Stimulated activated CD4-positive, alpha-beta T cell treated with anti-CD3 and anti-CD28 coated beads, Interleukin-1b, Interleukin-23, amount 100 ng/mL, for 4 hours (primary cell): ENCODE measurements at places on chromosomes 13 and 19.

- DNase-seq, result no peak
Observed at GRCh38 chr13:102825921-102826706, 19.7 kb upstream of the ERCC5 start.

DNA sequence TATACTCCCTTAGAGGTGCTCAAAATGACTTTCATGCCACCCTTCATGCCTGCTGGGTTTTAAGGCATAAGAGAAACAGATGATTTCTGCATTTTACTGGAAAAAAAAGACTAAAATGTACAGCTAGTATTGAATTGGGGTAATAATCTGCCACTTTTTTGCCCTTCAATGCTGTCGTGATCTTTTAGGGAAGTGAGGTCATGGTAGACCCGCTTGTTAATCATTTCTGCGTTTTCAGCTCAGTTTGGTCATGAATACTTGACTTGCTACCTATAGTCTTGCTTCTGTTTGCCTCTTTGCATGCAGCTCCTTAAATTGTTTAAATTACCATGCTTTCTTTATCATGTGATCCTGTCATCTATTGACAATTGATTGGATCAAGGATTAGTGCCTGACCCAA is 90.4 kb downstream of the PCCA start:
- no peak for DNase-seq

DNA sequence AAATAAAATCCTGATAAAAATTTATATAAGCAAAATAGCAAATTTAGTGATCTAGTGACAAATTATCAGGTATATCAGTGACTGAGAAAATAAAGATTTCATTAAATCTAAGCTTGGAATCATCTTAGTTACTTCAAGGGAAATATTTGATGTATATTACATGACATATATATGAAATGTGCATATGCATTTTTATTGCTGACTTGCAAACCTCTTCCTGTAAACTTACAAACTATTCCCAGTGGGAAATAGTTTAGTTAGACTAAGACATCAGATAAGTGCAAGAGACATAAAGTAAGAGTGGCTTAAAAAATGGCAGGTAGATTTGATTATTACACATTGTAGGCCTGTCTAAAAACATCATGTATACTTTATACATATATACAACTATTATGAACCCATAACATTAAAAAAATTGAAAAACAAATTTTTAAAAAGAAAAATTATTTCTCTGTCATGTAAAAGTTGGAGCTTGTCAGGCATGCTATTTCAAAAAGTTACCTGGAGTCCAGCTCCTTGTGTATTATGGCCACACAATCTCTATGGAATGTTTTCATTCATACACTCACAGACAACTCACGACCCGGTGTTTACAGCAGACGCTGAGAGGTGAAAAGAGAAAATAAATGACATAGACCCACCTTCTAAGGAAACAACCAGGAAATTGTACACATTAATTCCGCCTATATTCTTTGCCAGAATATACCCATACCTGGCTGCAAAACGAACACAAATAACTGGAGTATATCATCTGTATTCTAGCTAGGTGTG is 724.5 kb downstream of the SLITRK6 start:
- DNase-seq, result no peak

DNA sequence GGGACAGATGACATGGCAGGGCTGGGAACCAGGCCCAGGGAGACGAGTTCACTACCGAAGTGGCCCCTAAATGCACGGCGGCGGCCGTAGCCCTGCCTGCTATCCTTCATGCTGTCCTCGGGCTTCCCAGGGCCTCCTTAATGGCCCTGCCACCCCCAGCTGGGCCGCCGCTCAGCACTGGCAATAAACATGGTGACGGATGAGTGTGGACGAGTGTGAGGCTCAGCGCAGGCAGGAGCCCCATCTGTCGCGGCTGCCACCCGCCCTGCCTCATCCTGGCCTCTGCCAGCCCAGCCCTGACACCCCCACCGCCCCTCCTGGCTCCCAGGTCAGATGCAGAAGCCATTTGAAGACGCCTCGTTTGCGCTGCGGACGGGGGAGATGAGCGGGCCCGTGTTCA is 13.6 kb downstream of the PIN1 start:
- DNase-seq, result no peak

DNA sequence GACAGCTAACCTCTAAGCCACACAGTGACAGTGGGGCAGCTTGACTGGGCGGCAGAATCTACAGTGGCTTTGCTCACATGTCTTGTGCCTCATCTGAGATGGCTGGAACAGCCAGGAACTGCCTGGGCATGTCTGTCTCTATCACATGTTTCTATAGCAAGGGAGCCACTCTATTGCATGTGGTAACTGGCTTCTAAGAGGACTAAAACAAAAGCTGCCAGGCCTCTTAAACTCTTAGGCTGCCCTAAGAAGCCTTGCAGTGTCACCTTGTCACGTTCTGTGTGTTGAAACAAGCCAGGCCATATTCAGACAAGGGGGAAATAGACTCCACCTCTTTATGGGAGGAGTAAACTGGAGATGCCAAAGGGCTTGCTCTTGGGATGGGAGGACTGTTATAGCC is 122.9 kb upstream of the MAB21L1 start:
- no peak for DNase-seq

DNA sequence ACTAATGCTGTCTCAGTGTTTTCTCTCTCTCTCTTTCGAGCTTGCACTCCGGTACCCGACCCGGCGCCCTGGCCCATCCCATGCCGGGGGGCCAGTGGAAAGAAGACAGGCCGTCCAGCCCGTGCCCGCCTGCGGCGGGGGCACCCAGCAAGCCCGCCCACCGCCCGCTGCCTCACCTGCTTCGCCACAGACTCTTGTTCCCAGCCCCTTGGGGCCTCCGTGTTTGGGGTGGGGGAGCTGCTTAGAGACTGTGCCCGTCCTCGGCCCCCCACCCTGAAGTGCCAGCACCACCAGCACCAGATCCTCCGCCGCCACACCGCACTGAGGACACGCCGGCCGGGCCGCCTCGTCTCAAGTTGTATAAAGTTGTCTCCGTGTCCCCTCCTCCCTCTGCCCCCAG is 2.4 kb downstream of the LENG9 start:
- DNase-seq, result no peak

DNA sequence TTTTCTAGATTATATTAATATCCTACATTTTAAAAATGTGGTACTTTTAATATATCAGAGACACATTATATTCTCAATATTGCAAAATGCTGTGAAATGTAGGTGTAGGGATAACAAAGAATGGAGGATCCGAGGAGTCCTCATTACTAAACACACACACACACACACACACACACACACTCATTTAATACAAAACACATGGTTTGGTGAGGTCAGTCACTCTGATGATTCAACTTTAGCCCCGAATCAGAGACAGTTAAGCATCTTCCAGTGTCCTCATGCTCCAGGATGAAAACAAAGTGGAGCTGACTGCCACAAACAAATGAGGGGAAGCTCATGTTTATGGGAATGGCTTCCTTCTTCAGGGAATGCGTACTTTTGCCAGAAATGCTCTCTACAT is 147.5 kb downstream of the CYSLTR2 start:
- DNase-seq, result no peak

DNA sequence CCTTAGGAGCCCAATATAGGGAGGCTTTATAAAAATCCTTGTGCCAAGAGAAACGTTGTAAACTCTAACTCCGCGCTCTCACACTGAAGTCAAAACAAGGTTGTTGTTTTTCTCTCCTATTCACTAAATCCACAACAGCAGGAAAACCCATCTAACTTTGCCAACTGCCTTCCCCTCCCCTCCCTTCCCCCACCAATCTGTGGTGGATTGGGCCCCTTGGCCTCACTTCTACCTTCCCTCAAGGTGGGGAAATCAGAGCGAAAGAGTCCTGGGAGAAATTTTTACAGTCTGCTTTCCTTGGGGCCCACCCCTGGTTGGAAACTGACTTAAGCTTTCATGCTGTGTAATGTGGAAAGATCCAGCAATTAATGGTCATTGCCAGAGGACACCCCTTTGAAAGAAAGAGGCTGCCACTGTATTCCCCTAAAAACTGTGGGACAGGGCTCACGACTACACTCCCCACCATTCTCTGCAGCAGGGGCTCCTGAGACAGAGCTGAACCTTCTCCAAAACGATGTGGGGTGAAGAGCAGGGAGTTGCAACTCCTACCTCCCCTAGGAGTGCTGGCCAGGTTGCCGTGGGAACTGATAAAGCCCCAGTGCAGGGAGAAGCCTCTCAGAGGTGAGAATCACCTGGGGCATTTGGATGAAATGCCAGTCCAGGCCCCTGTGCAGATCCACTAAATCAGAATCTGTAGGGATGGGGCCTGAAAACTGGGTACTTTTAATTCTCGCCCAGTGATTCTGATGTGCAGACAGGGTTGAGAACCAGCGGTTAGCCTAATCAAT is 1.1 kb downstream of the DHRS12 start:
- no peak for DNase-seq

- DNase-seq, result no peak
Observed at GRCh38 chr13:66807251-66807650, 422.9 kb downstream of the PCDH9 start.

- DNase-seq, result peak; percentile 47
Observed at GRCh38 chr19:52453324-52454094, at the start of gene ZNF578. Gene ZNF578 (plus strand): TSS chr19:52453553. CDS start chr19:52501846, 48,293 bp downstream.

GRCh38 chr13:41054212-41054877 is 7.0 kb upstream of the WBP4 start:
- no peak for DNase-seq

DNA sequence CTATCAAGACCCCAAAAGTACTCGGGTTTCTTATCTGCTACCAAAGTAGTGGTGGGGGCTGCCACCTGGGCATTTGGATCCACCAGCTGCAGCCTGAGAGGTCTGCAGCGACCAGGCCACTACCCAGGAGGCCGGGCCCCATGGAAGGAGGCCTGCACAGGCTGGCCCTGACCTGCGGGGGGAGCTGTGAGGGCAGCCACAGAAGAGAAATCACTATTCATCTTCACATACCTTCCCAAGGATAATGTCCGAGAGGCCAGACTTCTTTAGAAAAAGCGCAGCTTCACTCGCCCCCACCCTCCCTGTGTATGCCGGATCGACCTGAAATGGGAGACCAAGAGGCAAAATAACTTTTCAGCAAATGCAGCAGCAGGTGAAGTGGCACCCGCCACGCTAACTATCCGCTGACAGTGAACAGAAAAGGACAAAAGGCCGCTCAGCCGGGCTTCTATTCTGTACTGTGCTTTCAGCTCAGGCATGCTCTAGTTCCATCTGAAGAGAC is 30.1 kb downstream of the EPS15L1 start:
- no peak for DNase-seq

DNA sequence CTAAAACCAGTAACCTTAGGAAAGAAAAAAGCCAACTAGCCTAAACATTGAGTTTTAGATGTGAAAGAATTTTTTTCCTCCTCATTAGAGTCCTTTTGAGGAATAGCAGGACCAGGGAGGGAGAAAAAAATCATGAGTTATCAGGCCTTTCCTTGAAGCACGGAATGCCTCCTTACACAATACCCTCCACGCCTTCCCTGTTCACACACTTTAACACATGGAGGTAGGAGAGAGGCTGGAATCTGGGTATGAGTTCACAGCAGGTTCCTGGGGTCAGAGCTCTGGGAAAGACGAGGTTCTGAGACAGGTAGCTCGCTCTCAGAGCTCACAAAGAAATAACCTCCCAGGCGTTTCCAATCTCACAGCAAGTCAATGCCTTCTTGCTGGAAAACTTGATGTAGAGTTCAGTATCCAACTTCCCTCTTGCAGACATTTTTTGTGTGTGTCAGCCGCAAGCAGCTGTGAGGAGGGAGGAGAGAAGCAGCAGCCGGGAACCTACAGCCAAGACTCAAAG is 716 bp downstream of the ZNF573 start:
- no peak for DNase-seq
